ENCODE measurements at places on chromosomes 11 and 22.

- H3K27ac ChIP-seq = no peak overlapping the region
- H3K27me3 ChIP-seq = no peaks in the 10 kb centered on the region
- no peak overlapping the region for H3K4me3 ChIP-seq
- H3K4me1 ChIP-seq = peaks cover 2% of the 10 kb centered on the region
Measured at GRCh38 chr11:115159207-115159606, 345.0 kb downstream of the CADM1 start.

DNA sequence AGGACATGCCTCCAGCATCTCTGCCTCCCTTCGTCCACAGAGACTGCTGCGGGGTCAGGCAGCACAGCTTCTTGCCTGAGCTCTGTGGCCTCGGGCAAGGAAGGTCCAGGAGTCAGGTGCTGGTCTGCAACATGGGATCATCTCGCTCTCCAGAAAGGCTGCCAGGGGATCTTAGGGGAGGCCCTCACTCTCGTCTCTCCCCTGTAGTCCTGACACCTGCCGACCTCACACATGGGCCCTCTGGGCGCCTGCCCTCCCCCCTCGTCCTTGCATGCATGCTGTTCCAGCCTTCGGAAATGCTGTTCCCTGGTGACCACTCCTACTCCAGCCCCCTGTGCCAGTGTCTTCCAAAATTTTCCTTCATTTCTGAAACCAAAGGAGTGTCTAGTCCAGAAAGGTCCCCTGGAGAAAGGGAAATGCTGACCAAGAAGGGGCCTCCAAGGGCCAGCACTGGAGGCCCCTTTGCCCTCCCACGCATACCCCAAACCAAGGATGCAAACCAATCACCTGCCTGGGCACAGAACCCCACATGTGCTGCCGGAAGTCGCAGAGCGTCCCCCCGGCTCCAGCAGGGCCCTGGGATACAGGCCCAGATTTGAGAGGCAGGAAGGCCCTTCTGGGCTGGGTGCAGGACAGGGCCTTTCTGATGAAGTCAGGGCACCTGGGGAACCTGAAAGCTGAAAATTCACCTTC is 41.0 kb downstream of the IGF2 start:
- no peak overlapping the region for H3K27ac ChIP-seq
- H3K4me3 ChIP-seq = no peak overlapping the region
- DNase-seq = no peak
- H3K36me3 ChIP-seq = no peaks in the 10 kb centered on the region
- no peaks in the 10 kb centered on the region for H3K27me3 ChIP-seq
- H3K4me1 ChIP-seq = peaks cover 8% of the 10 kb centered on the region

- H3K4me1 ChIP-seq = no peaks in the 10 kb centered on the region
- H3K27ac ChIP-seq = no peak overlapping the region
- no peak for DNase-seq
- H3K36me3 ChIP-seq = no peaks in the 10 kb centered on the region
- H3K4me3 ChIP-seq = no peak overlapping the region
Measured at GRCh38 chr11:113732092-113732491, 26.0 kb upstream of the TMPRSS5 start.

- peaks cover 7% of the 10 kb centered on the region for H3K27me3 ChIP-seq
- no peak overlapping the region for H3K27ac ChIP-seq
- H3K36me3 ChIP-seq = no peaks in the 10 kb centered on the region
Measured at GRCh38 chr22:49998718-49999062, 13.9 kb downstream of the IL17REL start.

DNA sequence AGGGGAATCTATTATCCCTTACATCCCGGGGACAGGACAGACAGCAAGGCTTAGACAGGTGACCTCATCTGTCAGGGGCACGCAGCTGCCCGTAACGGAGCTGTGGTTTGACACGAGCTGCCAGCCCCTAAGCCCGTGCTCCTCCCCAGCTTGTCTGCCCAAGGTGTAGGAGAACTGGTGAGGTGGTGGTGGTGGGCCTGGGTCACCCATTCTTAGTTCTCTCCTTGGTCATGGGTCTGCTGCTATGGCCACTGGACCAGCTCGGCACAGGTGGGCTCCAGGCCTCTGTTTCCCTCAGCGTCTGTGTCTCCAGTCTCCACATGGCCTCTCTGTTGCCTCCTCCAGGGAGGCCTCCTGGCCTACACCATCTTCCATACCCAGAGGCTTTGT is 5.4 kb downstream of the PARVG start:
- H3K27me3 ChIP-seq = no peaks in the 10 kb centered on the region
- H3K27ac ChIP-seq = no peak overlapping the region
- DNase-seq = no peak
- H3K36me3 ChIP-seq = no peaks in the 10 kb centered on the region
- H3K4me3 ChIP-seq = no peak overlapping the region

GRCh38 chr22:36486619-36487384 is 5.4 kb upstream of the TXN2 start:
- H3K4me1 ChIP-seq = no peaks in the 10 kb centered on the region
- H3K27me3 ChIP-seq = no peaks in the 10 kb centered on the region
- DNase-seq = no peak
- no peak overlapping the region for H3K4me3 ChIP-seq
- no peak overlapping the region for H3K27ac ChIP-seq
